CD8-positive, alpha-beta T cell (primary cell): ENCODE measurements at places on chromosomes 16 and 17. TPM values are rescaled to one million over a fixed set of nuclear protein-coding genes. Genes with fewer than 3 reads are reported as not detected.

The HOXB5 gene
- total RNA-seq: not detected

The CFAP97D1 gene
- total RNA-seq: not detected

The USP43 gene
- 0.22 TPM for total RNA-seq

The PPL gene
- total RNA-seq: not detected

The RRAD gene
- total RNA-seq: 0.76 TPM

The AP1G1 gene
- total RNA-seq: 179 TPM

The ABCC11 gene
- not detected for total RNA-seq

The CIBAR2 gene
- total RNA-seq: not detected

The CHST5 gene
- not detected for total RNA-seq

The AGRP gene
- not detected for total RNA-seq

The ZDHHC1 gene
- total RNA-seq: not detected

The DPEP3 gene
- total RNA-seq: 0.30 TPM

The IRX3 gene
- total RNA-seq: not detected

The CACNG3 gene
- not detected for total RNA-seq

The SHISA9 gene
- total RNA-seq: 0.05 TPM
